Ascending aorta (tissue), 2 donors: ENCODE measurements at places on chromosomes 4 and X.

DNA sequence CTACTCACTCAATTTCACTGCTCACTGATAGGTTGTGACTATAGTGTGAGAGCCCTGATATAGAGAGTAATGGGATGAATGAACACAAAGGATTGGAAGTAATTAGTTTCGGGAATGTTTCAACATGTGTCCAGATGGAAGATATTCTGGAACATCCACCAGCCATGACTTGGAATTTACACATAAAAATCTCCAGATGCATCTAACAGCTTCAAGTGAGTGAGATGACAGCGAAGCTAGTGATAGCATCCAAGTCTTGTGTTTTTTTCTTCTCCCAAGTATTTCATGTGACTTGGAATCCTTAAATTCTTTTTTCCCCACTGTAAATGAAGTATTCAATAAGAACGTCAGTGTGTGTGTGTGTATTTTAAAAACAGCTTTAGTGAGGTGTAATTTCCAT is 82.1 kb downstream of the CLDN34 start:
- DNase-seq: no peak

GRCh38 chrX:19739683-19740082 is 147.7 kb downstream of the SH3KBP1 start:
- no peak for DNase-seq

DNA sequence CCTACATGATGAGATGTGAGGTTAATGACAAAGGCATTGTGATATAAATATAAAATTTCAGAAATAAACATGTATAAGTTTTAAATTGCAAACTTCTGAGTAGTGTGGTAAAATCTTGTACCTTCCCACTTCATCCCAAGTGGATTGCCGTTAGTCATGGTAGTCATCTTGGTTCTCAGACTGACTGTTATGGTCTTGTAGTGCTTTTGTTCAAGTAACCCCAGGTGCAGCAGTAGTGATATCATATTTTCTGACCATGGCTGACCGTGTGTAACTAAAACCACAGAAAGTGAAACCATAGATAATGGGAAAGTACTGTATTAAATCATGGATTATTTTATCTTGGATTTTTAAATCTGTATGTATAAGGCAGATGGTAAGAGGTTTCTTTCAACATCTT is 74.8 kb upstream of the SLIT2 start:
- DNase-seq: no peak

DNA sequence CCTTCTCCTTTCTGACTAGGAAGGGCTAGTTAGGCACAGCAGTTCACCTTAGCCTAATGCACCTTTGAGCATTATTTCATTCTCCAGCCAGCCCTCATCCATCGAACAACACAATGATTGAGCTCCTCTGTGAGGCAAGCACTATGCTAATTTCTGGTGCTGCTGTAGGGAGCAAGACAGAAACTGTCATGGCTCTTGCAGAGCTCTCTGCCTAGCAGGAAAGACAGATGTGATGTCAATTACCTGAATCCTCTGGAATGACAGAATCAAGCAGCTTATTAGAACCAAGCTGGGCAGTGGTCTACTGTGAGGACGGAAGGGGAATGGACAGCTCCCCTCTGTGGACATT is 256.1 kb upstream of the NOCT start:
- DNase-seq: no peak

DNA sequence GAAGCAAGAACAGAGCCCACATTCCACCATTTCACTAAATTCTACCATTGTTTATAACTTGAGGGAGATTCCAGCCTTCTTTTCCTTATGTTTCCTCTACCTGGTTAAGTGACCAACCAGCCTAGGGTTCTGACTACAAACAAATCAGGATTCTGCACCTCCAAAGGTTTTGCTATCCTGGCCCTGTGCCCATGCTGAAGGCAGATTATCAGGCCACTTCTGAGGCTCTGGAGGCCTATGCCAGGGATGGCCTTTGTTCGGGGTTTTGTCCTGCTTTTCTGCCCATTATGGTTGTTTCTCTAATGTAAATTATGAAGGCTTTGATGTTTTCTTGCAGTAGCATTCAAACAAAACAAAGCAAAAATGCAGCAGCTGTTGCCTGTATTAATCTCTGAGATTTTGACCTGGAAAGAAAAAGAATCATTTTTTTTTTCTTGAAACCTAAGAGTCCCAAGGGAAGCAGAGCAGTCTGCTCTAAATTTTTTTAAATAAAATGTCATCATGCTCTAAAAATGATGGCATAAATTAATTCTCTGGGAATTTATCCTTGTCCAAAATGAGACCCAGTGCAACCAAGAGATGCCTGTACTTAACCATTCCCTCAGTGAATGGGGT is 55.6 kb downstream of the RNF150 start:
- DNase-seq: no peak

GRCh38 chr4:81214144-81214880 is 710 bp downstream of the PRKG2 start:
- DNase-seq: no peak

GRCh38 chr4:10100734-10101216 is 15.8 kb downstream of the WDR1 start:
- no peak for DNase-seq

GRCh38 chr4:6420036-6420435 is 52.4 kb downstream of the PPP2R2C start:
- no peak for DNase-seq

DNA sequence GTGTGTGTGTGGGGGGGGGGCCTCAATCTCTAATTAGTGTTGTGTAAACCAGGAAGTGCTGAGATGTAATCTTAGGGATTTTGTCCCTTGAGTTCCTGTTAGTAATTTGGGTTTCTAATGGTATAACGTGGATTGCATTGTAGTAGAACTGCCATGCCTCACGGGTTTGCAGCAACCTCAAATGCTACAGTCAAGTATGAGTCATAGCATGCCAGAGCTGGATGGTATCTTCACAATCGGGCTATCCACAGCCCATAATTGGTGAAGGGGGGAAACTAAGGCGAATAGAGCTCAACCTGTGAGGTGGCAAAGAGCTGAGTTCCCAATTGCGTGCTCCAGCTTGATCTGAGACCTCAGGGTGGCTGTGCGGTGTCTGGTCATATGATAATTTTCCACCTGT is 2.2 kb upstream of the FMR1NB start:
- no peak for DNase-seq

- DNase-seq: no peak
Observed at GRCh38 chrX:77628294-77629025, 157.6 kb downstream of the ATRX start.

DNA sequence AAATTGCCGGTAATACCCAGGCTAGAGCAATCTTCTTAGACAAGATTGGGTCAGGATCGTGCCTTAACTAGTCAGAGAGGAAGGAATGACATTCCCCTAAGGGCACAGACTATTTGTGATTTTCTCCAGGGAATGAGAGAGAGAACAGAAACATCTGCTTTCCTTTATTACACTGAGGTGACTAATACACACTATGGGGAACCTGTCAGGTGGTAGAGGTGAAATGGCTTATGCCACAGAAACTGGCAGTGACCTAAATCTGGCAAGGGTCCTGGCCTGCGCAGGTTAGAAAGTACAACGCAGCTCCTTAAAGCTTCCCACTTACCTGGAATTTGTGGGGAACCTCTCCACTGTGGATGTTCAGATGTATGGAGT is 16.6 kb upstream of the HPGD start:
- DNase-seq: no peak

DNA sequence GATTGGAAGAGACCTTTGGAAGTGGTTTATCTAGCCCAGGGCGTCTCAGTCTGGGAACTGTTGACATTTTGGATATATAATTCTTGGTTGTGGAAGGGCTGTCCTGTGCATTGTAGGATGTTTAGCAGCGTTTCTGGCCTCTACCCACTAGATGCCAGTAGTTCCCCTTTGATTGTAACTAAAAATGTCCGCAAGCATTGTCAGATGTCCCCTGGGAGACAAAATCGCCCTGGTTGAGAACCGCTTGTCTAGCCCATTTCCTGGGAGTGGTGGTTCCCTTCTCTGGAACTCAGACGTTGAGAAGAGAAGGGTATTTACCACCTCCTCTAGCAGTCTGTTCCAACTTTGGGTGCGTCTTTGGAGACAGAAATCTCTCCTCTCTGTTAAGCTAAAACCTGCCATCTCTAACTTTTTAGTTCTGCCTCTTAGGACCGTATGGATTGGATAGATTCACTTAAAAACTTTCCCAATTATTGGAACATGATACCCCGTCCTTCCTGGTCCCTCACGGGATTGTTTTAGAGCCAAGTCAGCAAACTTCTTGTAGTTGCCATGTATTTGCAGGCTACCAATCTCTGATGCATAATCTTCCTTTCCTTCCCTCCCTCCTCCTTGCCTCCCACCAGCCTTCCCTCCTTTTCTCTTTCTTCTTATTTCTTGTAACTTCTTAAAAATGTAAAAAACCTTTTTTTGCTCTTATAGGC is 13.9 kb downstream of the TMEM165 start:
- peak; percentile 71 for DNase-seq

DNA sequence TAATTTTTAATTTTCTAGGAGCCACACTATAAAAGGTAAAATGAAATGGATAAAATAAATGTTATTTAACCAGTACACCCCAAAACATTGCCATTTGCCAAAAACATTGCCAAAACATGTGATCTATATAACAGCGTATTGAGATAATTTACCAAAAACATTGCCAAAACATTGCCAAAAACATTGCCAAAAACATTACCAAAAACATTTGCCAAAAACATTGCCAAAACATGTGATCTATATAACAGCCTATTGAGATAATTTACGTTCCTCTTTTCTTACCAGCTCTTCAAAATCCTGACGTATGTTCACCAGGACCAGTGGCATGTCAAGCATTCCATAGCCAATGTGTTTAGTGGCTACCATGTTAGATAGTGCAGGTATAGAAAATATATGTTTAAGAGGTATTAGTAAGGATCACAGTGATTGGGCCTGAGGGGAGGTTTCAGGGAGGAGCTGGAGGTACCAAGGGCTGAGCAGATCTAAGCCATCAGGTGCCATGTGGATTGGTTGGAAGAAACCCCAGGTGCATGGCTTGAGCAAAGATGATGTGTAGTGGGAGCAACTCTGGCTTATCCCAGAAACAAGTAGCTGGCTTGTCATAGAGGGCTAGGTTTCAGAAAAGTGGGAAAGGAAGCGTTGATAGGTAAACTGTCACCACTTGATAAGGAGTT is 42.6 kb downstream of the RAPGEF2 start:
- DNase-seq: no peak

- DNase-seq: no peak
Observed at GRCh38 chrX:153674219-153674851, 722 bp upstream of the PNCK start.

DNA sequence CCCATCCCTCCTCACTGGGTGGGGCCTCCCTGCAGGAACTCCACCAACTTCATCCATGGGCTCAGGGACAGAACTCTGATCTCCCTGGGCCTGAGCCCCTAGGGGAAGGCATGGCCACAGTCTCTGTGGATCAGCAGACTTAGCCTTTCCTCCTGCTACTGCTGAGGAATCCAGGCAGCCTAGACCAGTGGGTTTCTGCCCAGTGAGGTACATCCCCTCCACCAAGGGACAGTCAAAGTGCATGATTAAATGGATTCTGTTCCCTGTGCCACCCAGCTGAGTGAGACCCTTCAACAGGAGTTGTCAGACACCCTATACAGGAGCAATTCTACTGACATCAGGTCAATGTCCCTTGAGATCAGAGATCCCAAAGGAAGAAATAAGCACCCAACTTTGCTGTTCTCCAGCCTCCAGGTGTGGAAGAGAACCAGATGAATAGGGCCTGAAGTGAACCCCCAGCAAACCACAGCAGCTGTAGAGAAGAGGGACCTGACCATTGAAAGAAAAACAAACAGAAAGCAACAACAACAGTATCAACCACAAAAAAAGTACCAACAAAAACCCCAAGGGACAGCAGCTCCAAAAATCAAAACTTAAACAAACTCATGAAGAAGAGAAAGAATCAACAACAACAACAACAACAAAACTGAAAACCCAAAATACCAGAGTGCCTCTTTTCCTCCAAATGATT is 84.8 kb downstream of the CHIC1 start:
- DNase-seq: no peak

DNA sequence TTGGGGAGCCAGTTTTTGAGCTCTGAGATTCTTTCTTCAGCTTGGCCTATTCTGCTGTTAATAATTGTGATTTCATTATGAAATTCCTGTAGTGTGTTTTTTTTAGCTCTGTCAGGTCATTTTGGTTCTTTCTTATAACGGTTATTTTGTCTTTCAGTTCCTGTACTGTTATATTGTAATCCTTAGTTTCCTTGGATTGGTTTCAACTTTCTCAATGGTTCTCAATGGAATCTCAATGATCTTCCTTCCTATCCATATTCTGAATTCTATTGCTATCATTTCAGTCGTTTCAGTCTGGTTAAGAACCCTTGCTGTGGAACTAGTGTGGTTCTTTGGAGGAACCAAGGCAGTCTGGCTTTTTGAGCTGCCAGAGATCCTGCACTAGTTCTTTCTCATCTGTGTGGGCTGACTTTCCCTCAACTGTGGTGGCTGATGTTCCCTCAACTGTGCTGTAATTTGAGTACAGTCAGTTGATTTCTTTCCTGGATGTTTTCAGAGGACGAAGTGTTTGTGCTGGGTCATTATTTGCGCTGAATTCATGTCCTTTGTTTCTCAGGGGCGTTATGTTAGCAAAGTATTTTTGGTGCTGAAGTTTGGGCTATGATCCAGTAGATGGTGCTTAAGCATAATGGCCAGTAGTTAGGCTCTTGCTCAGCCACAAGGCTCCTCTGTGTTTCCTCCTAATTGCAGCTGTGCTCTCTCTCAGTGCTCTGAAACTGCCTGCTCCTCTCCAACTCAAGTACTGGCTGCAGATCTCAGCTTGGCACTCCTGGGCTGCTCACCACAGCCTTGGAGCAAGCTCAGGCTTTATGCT is 27.5 kb downstream of the ENPEP start:
- DNase-seq: no peak

DNA sequence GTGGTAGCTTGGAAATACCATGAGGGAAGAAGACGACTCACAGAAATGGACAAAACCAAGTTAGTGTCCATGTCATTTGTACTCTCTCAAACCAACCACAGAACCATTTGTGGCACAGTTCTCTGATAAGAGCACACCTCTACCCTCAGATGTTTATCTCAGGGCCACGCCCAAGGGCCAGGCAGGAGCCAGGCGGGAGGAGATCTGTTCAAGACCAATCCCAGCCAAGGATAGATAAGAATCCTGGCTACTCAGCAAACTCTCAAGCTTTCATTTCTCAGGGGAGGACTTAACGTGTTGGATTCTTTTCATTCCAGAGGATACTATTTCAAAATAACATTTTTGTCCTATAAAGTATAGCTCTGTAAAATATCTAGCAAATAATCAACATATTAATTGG is 95.0 kb downstream of the NYX start:
- DNase-seq: no peak

GRCh38 chr4:138494931-138495330 is 252.8 kb upstream of the SLC7A11 start:
- DNase-seq: no peak

DNA sequence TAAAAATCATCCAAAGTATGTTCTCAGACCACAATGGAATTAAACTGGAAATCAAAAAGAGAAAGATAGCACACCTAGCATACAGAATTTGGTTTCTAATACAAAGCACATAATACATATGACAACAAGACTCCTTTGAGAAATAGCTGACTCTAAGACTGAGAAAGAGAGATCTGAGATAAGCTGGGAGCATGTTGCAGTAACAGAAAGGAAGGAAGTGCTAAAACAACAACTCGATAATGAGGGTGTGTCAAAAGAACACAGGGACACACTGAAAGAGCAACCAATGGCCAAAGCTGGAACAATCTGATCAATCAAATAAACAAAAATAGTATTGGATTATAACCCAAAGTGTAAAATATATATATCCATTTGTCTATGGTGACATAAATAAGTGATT is 586.6 kb downstream of the C4orf33 start:
- DNase-seq: no peak
